SIG-M5 (cell line): ENCODE measurements at places on chromosomes 6 and 20.

GRCh38 chr6:30571762-30572082 lies 480 bp downstream of the ABCF1 start:
- DNase-seq, result no peak

DNA sequence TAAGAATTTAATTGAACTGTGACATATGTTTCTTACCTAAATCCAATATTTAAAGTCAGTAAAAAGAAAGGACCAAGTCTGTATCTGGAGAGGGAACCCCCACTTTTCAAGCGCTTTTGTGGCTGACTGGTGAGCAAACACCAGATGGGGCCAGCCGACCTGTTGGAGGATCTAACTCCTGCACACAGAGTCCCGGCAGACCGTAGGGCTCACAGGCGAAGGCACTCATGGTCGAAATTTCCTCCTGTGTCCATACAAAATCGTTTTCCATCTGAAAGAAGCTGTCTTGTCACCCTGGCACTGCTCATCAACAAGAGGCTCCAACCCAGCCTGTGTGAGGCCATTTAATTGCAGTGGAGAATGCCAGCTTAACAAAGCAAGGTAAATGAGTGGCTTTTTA lies 94.0 kb downstream of the SCML4 start:
- DNase-seq, result no peak

GRCh38 chr6:165641672-165642156 lies 21.3 kb downstream of the PDE10A start:
- DNase-seq, result no peak

DNA sequence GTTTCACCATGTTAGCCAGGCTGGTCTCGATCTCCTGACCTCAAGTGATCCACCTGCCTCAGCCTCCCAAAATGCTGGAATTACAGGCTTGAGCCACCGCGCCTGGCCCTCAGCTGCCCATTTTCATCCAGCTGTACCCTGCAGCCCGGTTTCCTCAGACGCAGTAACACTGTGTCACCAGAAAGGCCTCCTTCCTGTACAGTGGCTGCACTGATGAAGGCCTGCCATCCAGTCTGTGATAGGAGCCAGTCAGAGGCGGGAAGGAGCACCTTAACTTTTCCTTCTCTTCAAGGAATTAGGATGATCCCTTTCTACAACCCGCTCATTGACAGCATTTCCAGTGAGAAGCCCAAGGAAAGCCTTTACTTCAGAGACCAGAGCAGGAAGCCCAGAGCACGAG lies 75.9 kb downstream of the GFOD1 start:
- no peak for DNase-seq

DNA sequence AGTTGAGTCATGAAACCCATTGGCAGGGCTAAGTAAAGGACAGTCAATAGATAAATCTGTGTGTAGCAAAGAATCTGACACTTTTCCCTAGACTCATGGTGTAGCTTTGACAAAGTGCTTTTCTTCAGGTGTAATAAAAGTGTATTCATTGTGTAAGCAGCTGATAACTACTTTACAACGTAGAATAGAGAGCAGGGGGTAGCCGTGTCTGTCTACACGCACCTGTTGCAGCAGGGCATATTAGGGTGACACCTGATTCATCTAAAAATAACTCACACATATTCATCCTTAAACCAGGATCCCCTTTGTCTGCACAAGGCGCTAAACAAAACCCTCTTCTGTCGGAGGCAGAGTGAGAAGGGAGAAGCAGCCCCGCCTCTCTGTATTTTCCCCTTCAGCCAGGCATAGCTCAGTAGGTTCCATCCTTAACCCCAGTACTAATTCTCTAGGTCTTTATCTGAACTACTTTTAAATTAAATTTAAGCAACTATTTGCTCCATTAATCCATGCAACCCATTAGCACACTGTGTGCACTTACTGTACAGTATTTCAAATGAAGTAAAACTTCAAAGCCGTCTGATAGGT lies 306.7 kb upstream of the SASH1 start:
- DNase-seq, result no peak

GRCh38 chr6:156507106-156507505 lies 270.1 kb upstream of the ARID1B start:
- no peak for DNase-seq

DNA sequence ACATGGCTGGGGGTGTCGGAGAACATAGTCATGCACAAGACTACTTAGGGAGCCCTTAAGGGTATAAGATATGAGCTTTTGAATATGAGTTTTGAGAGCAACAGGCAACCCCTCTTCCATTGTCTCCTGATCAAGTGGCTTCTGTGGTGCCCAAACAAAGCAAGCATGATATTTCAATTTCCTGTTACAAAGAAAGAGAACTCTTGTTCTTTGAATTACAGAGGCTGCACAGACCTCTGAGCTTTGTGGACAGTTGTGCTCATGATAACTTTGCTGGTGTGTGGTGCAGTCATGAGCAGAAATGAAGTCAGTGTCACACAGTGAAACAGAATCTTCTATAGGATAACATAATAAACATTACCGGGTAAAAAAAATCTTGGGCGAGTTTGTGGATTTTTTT lies 66.8 kb upstream of the THEMIS start:
- no peak for DNase-seq

- no peak for DNase-seq
Measured at GRCh38 chr6:150537893-150538292, 61.8 kb upstream of the PLEKHG1 start.

- DNase-seq, result no peak
Measured at GRCh38 chr20:46367967-46368901, 38.2 kb downstream of the ELMO2 start.

- DNase-seq, result no peak
Measured at GRCh38 chr6:77424761-77425160, 38.5 kb downstream of the HTR1B start.

DNA sequence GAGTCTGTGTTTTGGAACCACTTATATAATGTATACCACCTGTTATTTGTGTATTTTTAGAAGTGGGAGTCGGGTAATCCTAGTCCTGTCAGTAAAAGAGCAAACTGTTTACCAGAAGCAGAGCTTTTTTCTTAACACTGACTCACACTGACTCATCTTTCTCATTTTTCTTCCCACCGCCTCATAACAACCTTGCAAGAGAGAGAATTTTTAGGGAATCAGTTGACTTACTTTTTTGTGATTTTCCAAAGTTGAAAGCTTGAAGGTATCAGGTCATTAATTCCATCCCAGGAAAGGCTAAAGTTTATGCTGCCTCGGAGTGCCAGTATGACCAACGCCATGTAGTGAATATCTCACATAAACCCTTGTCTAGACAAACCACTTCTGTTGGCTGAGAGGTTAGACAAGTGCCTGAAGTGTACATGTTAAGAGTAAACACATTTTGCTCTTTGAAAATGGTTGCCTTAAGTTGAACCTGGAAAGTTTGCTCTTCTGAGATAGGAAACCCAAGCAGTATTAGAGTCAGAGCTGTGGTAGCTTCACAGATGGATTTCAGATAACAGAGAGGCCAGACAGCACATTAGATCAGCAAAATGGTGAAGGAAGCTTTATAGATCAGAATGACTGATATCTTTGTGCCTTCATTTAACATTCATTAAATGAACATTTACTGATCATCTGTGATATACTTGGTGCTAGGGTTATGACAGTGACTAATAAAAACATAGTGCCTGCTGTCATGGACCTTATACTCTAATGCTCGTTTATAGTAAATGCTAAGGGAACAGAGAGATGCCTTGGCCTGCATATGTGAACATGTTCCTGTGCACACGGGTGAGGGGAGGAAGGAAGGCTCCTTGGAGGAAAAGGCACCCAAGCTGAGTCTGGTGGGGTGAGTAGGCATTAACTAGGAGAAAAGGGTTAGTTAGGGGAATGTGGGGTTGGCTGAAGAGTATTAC lies 29.1 kb upstream of the PKIG start:
- DNase-seq, result no peak

- DNase-seq, result no peak
Measured at GRCh38 chr20:12798286-12798685, 210.5 kb upstream of the SPTLC3 start.
